Cerebellum (tissue), 4 donors: ENCODE measurements at places on chromosomes 1 and 21.

- no peak for DNase-seq
Observed at GRCh38 chr1:41898191-41898713, 20.5 kb downstream of the HIVEP3 start.

- no peak for DNase-seq
Observed at GRCh38 chr1:47533793-47534328, 96.0 kb downstream of the FOXD2 start.

- DNase-seq: no peak
Observed at GRCh38 chr21:45533846-45534635, 8.2 kb downstream of the SLC19A1 start.

DNA sequence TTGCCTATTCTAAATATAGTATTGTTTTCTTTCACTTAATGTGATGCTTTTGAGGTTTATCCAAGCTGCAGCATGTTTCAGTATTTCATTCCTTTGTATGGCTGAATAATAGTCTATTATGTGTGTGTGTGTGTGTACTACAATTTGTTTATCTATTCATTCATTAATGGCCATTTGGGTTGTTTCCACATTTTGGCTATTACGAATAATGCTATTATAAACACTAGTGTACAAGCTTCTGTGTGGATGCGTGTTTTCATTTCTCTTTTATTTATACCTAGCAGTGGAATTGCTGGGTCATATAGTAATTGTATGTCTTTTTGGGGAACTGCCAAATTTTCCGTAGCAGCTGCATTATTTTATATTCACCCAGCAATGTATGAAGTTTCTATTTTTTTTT, 15.0 kb upstream of the THEM5 start:
- DNase-seq: no peak

- no peak for DNase-seq
Observed at GRCh38 chr21:39523399-39523798, 71.6 kb downstream of the SH3BGR start.

DNA sequence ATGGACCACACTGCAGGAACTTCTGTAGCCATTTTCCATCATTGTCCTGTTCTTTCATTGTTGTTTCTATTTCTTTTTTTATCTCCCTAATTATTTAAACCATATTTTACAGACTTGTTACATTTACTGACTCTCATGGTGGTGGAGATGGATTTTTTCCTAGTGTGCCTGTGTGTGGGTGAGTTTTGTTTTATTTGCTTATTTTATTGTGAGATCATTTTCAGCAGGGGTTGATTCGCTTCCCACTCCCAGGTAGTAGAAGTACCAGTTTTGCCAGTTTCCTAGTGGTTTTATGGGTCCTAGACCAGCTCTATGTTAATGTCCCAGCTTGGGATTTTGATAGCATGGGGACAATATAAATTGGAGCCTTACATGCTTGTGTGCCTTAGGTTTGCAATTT, 80.0 kb upstream of the BACH1 start:
- DNase-seq: no peak

- DNase-seq: no peak
Observed at GRCh38 chr1:66597500-66597899, 63.5 kb downstream of the SGIP1 start.

- DNase-seq: no peak
Observed at GRCh38 chr1:232483826-232484225, 146.1 kb downstream of the SIPA1L2 start.

DNA sequence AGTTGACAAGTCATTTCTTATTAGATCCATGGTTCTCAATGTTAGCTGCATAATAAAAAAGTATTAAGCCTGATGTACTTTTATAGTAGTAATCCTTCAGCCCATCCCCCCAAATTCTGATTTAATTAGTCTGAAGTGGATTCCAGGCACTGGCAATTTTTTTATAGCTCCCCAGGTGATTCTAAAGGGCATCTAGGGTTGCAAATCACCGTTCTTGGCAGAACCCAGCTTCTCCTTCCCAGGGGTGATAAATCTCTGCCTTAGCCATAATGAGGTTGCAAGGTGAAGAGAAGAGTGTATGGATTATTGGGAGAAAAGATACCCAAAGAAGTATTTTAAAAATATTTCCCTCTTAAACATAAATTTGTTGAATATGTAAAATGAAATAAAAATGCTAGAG, 43.0 kb upstream of the RXRG start:
- DNase-seq: no peak

GRCh38 chr1:172393354-172393753, 27.1 kb upstream of the C1orf105 start:
- no peak for DNase-seq

- DNase-seq: no peak
Observed at GRCh38 chr1:44945967-44946366, 40.4 kb downstream of the EIF2B3 start.

DNA sequence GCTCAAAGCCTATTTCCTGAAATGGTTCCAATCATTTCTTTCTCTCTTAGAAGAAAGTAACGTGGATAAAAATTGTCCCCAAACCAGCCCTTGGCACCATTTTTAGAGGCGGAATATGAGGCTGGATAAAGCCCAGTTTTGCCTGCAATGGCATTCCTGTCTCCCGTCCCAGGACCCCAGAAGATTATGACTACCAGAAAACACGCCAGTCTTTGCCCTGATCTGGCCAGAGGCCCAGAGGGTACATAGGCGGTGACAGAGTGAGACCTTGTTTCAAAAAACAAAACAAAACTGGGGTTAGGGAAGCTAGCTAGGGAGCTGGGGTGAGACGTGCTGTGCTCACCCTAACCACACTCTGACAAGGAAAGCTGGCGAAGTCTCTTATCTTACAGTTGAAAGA, at the start of gene AADACL4:
AADACL4 (plus strand) TSS at position 301 of the 400 bp plus-strand sequence. CDS start 462 bp downstream, outside the sequence.
- no peak for DNase-seq

DNA sequence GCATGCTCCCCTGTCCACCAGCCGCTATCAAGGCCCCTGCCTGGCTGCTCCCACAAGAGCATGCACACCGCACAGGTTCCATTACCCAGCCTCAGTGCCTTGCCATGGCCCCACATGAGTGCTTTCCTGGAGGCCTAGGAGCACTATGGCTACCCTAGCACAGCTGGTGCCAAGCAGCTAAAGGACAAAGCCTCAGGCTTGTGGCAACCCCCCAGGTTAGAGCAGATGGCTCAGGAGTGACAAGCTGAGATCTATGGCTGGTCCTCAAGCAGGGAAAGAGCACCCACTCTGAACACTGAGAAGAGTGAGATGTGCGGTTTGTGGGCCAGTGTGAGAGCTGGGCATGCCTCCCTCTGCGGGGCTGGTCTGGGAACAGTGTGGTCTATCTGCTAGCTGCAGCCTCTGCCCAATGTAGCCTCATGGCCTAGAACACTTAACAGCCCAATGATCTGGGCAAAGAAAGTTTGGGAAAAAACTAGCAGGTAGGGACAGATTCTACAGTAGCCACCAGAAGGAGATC, 129.8 kb downstream of the VAV3 start:
- DNase-seq: no peak

GRCh38 chr1:220307607-220308006, 35.4 kb upstream of the RAB3GAP2 start:
- no peak for DNase-seq

- DNase-seq: no peak
Observed at GRCh38 chr1:73644198-73644597, 553.8 kb downstream of the LRRIQ3 start.

- no peak for DNase-seq
Observed at GRCh38 chr1:203214871-203215270, 14.6 kb downstream of the CHIT1 start.

- no peak for DNase-seq
Observed at GRCh38 chr21:44505673-44506278, 34.2 kb downstream of the KRTAP10-1 start.

- DNase-seq: no peak
Observed at GRCh38 chr1:245409341-245410195, 254.8 kb downstream of the KIF26B start.

DNA sequence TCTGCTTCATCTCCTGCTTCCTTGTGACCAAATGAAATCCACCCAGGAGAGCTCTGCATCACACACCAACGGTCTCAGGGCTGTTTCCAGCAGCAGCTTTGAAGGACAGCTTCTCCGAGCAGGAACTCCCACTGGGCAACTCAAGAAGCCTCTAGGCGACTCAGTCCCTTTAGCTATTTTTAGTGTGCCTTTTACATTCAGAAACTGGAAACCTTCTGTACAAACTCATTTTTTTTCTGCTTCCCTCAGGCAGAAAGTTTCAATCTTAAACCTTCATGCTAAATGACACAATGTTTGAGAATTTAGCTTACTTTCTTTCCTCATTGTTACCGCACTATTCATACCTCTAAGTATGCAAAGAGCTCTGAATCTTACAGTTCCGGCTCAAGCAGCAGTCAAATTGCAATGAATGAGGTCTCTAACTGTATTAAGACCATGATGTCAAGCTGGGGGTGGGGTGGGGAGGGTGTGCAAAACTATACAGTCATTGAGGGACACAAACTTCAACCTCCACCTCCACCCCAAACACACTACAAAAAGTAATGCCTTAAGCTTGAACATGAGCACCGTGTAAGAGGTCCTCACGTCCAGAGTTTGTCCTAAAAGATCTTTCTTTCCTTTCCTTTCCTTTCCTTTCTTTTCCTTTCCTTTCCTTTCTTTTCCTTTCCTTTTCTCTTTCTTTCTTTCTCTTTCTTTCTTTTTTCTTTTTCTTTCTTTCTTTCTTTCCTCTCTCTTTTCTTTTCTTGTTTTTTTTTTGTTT, 16.4 kb upstream of the TARBP1 start:
- DNase-seq: no peak

DNA sequence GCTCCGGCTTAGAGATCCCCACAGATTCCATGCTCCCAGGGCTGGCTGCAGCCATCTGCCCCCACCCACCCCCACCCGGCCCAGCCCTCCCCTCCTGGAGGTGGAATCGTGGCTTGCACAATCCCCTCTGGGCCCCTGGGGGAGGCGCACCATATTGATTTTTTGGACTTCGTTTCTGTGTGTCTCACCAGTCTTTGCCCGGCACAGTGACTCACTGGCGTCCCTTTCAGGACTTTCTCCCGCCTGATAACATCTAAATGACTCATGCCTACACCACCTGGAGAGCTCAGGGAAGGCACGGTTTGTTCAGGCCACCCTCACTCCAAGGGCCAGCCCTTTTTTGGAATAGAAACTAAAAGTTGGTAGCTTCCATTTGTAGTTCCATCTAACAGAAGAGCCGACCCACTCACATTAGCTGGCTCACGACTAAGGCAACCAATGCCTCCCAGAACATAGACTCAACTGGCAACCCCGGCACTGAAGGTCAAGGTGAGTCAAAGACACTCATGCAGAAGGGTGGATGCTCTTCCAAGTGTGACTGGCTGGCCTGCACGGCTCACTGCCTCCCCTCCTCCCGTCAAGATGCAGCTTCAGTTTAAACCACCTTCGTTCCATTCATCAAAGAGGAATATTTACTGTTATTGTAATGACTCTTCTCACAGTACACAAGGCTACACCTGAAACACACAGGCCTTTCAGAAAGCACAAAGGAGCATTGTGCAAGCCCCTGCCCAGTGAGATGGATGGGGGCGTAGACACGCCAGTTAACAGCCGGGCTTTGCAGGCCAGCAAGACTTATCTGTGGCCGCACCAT, 18.1 kb upstream of the ETS2 start:
- no peak for DNase-seq

- no peak for DNase-seq
Observed at GRCh38 chr1:11898086-11898785, 28.0 kb downstream of the KIAA2013 start.

DNA sequence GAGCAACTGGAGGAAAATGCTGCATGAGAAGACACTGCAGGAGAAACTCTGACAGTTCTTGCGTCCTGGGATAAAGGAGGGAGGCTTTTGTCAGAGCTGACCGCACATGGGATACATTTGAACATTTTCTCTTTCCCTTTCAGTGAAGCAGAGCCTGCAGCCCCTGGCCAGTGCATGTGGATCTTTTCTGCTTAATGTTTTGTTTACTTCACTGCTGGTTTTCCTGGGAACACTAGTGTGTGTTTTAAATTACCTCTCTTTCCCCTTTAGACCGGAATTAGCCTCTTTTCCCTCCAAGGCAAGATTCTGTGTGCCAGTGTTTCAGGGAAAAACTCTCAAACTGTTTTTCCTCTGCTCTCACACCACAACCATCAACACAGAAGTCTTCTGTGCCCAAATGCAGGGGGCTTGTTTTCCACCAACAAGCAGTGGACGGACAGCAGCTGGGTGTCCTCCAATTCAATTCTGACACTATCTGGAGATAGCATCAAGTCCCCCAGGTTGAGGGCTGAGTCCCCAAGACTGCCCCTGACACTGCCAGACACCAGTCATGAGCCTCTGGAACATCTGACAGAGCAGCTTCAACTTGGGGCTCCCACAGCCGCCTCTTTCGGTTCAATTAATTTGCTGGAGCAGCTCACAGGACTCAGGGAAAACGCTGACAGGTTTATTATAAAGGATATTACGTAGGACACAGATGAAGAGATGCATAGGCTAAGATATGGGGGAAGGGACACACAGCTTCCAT, 136.2 kb downstream of the RHOU start:
- no peak for DNase-seq

GRCh38 chr1:99643021-99643779, 2.7 kb upstream of the PALMD start:
- no peak for DNase-seq

- DNase-seq: no peak
Observed at GRCh38 chr1:183652107-183652506, 1.0 kb downstream of the APOBEC4 start.

DNA sequence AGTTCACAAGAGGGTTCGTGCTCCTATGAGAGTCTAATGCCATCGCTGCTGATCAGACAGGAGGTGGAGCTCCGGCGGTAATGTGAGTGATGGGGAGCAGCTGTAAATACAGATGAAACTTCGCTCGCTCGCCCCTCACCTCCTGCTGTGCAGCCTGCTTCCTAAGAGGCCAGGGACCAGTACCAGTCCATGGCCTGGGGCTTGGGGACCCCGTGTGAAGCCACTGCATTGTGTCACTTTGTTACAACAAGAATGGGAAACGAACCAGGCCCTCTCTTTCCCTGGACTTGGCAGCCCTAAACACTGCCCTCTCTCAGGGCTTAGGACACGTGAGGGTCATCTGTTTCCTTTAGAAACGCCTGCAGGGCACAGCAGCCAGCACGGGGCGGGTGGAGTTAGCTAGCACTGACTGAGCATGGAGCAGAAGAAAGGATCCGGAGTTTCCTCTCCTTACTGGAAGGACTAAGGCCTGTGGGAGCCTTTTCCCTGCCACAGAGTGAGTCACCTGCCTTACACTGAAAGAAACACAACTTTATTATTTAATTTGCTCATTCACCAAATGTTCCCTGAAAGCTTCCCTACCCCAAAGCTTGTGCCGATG, 185.2 kb upstream of the TMEM51 start:
- no peak for DNase-seq

GRCh38 chr1:29972421-29973053, 736.2 kb downstream of the PTPRU start:
- DNase-seq: no peak
